ENCODE measurements at places on chromosomes 11 and 22. TPM values are rescaled to one million over a fixed set of nuclear protein-coding genes. Genes with fewer than 3 reads are reported as not detected.

The KCNJ11 gene
- total RNA-seq, result 0.18 TPM

The TLCD5 gene
- total RNA-seq, result 4.9 TPM

The CARNS1 gene
- total RNA-seq, result 0.09 TPM

The FDX1 gene
- total RNA-seq, result 7.8 TPM

The IL18 gene
- 5.5 TPM for total RNA-seq

The DEUP1 gene
- not detected for total RNA-seq

The OR56A1 gene
- not detected for total RNA-seq

The SERPING1 gene
- total RNA-seq, result 0.56 TPM

The SAAL1 gene
- 20.0 TPM for total RNA-seq

The MEI1 gene
- 0.81 TPM for total RNA-seq

The MPEG1 gene
- total RNA-seq, result not detected

The VWCE gene
- total RNA-seq, result 4.1 TPM

The RASSF10 gene
- under 0.01 TPM for total RNA-seq

The GUCY1A2 gene
- 0.99 TPM for total RNA-seq

The LGR4 gene
- 11.8 TPM for total RNA-seq

The APOL4 gene
- total RNA-seq, result 4.8 TPM

The SLC35F2 gene
- 92.0 TPM for total RNA-seq

The TMX2 gene
- total RNA-seq, result 55.1 TPM

Measured in endothelial cell of coronary artery (primary cell).